ENCODE measurements at places on chromosomes 1 and 21. TPM values are rescaled to one million over a fixed set of nuclear protein-coding genes. Genes with fewer than 3 reads are reported as not detected.

The DMBX1 gene
- total RNA-seq: not detected

The MX2 gene
- total RNA-seq: 0.42 TPM

The ZNF648 gene
- not detected for total RNA-seq

The LPAR3 gene
- 0.57 TPM for total RNA-seq

The TCHHL1 gene
- not detected for total RNA-seq

The SLC41A1 gene
- total RNA-seq: 26.4 TPM

The INSRR gene
- total RNA-seq: 0.17 TPM

The C1QC gene
- not detected for total RNA-seq
